Activated CD8-positive, alpha-beta memory T cell treated with anti-CD3 and anti-CD28 coated beads for 1 hour (primary cell): ENCODE measurements at places on chromosomes 11 and 22.
A peak's percentile ranks its signal among the peaks of the same experiment; 100 is the strongest.

- no peak for DNase-seq
These were observed 8.3 kb upstream of the HTR3B start for GRCh38 chr11:113896156-113896879.

DNA sequence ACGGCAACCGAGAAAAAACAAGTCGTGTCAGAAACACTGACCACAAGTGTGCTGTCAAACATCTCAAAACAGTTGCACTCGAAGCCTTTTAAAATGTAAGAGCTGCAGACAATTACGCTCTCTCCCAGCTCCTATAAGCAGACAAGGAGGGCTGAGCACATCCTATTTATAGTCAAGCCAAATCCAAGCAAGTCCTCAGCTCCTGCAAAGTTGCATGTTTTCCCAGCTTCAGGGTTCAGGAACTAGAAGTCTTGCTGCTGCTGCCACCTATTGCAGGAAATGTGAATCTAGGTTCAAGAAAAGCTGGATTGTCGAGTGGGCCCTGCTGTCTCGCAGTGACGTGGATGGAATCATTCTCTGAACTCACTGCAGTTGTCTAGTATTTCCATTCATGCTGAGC lies 15.5 kb downstream of the EFCAB6 start:
- DNase-seq: no peak

DNA sequence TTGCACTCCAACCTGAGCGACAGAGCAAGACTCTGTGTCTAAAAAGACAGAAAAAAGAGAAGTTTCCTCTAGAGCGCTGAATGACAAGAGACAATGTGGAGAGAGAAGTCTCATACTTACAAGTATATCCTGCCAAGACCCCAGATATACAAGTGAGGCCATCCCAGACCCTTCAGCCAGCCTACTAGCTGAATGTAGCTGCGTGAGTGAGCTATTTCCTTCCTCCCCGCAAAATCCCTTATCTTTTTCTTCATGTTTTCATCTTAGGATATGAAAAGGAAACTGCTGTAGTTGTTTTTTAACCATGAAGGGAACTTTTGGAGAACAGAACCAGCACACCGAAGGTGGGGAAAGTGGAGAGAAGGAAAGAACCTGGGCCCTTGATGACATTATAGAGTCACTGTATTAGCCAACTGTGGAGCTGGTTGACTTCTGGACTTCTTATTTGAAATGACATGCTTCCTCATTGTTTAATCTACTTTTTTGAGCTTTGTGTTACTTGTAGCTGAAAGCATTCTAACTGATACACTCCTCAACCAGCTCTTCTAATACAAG lies 4.4 kb upstream of the DDX17 start:
- no peak for DNase-seq

DNA sequence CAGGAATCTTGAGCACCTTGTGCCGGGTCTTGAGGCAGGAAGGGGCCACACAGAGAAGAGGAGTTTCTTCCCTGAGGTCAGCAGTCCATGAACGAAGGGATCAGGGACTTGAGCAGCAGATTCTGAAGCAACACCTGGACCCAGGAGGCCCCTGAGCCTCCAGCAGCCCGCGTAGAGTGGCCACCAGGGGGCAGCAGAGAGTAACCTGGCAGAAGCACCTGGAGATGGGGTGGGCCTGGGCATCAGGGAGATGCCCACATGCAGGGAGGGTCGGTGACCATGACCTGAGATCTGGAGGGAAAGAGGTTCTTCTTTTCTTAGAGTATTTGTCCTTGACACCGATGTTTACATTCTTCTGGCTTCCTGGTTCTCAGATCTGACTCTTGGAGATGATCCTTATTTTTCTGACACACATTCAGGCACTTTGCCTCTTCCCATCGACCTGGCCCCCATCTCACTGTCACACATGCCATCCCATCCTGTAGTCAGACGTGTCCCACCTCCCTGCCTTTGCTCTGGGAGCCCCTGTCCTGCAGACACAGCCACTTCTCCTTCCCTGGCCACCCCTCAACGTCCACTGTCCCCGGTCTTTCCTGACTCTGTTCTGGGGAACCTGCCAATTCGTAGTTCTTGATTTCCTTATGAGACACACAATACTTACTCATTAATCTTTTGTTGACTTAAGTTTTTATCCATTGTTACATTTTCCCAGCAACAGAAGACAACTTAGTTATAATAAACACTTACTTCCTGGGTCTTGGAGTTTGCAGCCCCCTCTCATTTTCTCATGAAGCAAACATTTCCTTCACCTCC lies 66.5 kb downstream of the GGTLC2 start:
- peak; percentile 51 for DNase-seq

GRCh38 chr11:27886857-27887256 lies 186.6 kb upstream of the BDNF start:
- no peak for DNase-seq

GRCh38 chr11:5421811-5422210 lies at the start of gene OR51Q1:
OR51Q1 (plus strand) TSS chr11:5422111; CDS start chr11:5422201, 90 bp downstream.
- DNase-seq: no peak

DNA sequence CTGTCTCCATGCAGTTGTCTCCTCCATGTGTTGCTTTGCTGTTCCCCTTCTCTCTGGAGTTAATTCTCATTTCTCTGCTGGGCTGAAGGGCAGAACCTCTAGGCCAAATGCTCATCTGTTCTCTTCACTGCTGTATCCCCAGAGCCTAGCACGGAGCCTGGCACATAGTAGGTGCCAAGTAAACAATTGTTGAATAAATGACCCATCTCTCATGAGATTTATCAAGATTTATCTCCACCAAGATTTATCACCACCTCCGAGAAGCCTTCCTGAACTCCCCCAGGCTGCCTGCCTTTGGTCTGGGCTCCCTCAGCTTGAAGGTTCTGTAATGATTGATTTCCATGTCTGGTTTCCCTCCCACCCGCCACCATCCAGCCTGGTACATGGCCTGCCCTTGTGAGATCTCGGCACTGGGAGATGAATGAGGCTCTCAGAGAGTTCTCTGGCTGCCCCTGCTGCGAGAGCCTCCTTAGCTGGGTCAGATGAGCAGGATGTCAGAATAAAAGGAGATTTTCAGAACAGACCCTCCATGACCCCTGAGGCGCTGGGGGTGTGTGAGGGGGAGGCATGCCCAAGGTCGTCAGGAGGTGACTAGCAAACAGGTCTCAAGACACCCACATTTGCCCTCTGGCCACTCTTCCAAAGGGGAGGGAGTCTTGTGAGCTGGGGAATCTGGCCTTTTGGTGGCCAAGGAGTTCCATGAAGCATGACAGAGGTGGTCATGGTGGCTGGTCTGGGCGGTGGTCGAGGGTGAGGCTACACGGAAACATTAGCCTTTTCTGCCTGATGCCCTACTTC lies 2.4 kb upstream of the GDPD5 start:
- no peak for DNase-seq
